ENCODE measurements at places on chromosomes 16 and 17.

DNA sequence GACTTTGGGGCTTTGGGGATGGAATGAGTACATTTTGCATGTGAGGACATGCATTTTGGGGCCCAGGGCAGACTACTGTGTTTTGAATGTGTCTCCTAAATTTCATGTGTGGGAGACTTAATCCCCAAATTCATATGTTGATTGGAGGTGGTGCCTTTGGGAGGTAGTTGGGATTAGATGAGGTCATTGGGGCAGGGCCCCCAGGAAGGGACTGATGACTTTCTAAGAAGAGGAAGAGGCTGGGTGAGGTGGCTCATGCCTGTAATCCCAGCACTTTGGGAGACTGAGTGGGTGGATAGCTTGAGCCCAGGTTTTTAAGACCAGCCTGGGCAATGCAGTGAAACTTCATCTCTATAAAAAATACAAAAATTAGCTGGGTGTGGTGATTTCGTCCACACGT, 42.8 kb upstream of the RAI1 start:
- DNase-seq, result no peak

DNA sequence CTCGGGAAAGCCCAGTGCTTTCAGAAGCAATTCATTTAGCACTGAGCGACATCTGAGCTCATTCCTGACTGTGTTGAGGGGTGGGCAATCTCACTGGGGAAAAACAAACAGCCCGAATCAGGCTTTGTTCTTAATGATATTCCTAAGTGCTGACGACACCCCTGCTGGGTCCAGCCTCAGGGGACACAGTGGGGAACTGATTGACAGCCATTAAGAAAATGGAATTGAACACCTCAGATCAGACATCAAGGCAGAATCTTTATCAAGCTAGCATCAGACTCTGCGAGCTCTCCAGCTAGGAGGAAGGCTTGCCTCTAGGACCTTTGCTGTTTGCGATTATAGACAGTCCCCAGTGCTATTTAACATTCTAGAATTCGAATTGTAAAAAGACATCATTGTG, 22.5 kb upstream of the LYRM9 start:
- no peak for DNase-seq

DNA sequence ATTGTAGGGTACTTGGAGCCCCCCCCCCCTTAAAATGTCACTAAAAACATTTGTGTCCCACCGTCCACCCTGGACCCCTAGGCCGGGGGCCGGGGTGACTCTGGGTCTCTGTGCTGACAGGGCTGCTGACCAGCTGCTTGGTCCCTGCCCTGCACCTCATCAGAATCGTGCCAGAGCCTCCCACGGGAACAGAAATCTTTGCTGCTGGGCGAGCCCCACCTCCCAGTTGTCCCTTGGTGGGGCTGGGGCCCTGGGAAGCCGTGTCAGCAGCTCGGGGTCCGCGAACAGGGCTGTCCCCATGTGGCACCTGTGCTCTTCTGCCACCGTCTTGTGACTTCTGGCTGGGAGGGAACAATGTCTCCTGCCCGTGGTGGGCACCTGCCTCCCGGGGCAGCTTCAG, 18.5 kb downstream of the KCTD5 start:
- no peak for DNase-seq

- DNase-seq, result no peak
Measured at GRCh38 chr16:9780831-9781230, 401.4 kb downstream of the GRIN2A start.

Data from Panc1 (cell line).